ENCODE measurements at places on chromosomes 6 and 20. TPM values are rescaled to one million over a fixed set of nuclear protein-coding genes. Genes with fewer than 3 reads are reported as not detected.

HLA-DMB gene
- 0.28 TPM for total RNA-seq

ULBP3 gene
- total RNA-seq, result 43.0 TPM

ENPP5 gene
- total RNA-seq, result under 0.01 TPM

HSPA1A gene
- total RNA-seq, result 94.6 TPM

SUPT3H gene
- total RNA-seq, result 4.2 TPM

SPTLC3 gene
- 1.4 TPM for total RNA-seq

NR2E1 gene
- total RNA-seq, result not detected

GCLC gene
- total RNA-seq, result 24.2 TPM

FAM83B gene
- total RNA-seq, result under 0.01 TPM

PRRT1 gene
- total RNA-seq, result not detected

TFAP2B gene
- total RNA-seq, result not detected

KIF25 gene
- not detected for total RNA-seq

MANEA gene
- 11.9 TPM for total RNA-seq

RAET1E gene
- not detected for total RNA-seq

BPI gene
- not detected for total RNA-seq

SLC52A3 gene
- total RNA-seq, result not detected

FAM209B gene
- total RNA-seq, result not detected

RWDD2A gene
- 3.9 TPM for total RNA-seq

LY6G6D gene
- total RNA-seq, result not detected

C20orf173 gene
- not detected for total RNA-seq

SRMS gene
- not detected for total RNA-seq

ZBTB46 gene
- 15.3 TPM for total RNA-seq

USP49 gene
- total RNA-seq, result 1.4 TPM

CSTF1 gene
- total RNA-seq, result 105 TPM

PBOV1 gene
- not detected for total RNA-seq

TNXB gene
- under 0.01 TPM for total RNA-seq

ENPP4 gene
- total RNA-seq, result under 0.01 TPM

PSORS1C1 gene
- 0.28 TPM for total RNA-seq

CYP24A1 gene
- not detected for total RNA-seq

TMC2 gene
- total RNA-seq, result not detected

ANKEF1 gene
- total RNA-seq, result 0.56 TPM

SYNDIG1 gene
- total RNA-seq, result not detected

ABHD16B gene
- not detected for total RNA-seq

WFDC10A gene
- total RNA-seq, result not detected

CST1 gene
- total RNA-seq, result not detected

COL9A3 gene
- total RNA-seq, result 0.28 TPM

LATS1 gene
- total RNA-seq, result 20.1 TPM

RANBP9 gene
- 17.7 TPM for total RNA-seq

LTB gene
- not detected for total RNA-seq

WFDC9 gene
- total RNA-seq, result not detected

SLC4A11 gene
- total RNA-seq, result 0.28 TPM

TP53INP2 gene
- 1.1 TPM for total RNA-seq

ERMARD gene
- total RNA-seq, result 17.2 TPM

YTHDF1 gene
- 13.9 TPM for total RNA-seq

LKAAEAR1 gene
- not detected for total RNA-seq

TAAR1 gene
- total RNA-seq, result not detected

HLA-DQB2 gene
- not detected for total RNA-seq

PTCRA gene
- not detected for total RNA-seq

GJA10 gene
- not detected for total RNA-seq

PROKR2 gene
- total RNA-seq, result not detected

SLC22A3 gene
- total RNA-seq, result not detected

SEL1L2 gene
- total RNA-seq, result not detected

PDE7B gene
- total RNA-seq, result 12.4 TPM

GHRH gene
- total RNA-seq, result not detected

PERP gene
- total RNA-seq, result 7.7 TPM
